Dermis microvascular lymphatic vessel endothelial cell (primary cell): ENCODE measurements at places on chromosomes 16 and 17.

GRCh38 chr17:27579304-27579703 lies 51.7 kb upstream of the LGALS9 start:
- no peak for DNase-seq

- peak; percentile 44 for DNase-seq
Measured at GRCh38 chr17:49703557-49704277, 4.0 kb downstream of the SLC35B1 start.

DNA sequence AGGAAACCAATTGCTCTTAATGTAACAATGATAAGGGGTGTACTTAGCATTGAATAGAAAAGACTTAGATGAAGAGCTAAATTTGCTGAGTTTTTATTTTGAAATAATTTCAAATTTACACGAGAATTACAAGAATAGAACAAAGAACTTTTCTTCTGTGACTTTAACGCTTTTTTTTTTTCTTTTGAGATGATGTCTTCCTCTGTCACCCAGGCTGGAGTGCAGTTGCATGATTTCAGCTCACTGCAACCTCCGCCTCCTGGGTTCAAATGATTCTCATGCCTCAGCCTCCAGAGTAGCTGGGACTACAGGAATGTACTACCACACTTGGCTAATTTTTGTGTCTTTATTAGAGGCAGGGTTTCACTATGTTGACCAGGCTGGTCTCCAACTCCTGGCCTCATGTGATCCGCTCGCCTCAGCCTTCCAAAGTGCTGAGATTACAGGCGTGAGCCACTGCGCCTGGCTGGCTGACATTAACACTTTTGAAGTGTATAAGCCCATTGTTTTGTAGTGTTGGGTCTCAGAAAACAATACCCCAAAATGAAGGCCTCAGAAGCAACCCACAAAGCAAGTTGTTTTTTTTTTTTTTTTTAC lies 2.1 kb downstream of the TEN1 start:
- no peak for DNase-seq

- no peak for DNase-seq
Measured at GRCh38 chr17:40345994-40346764, 18.4 kb downstream of the GJD3 start.

- peak; percentile 95 for DNase-seq
Measured at GRCh38 chr17:48051706-48052486, 3.7 kb downstream of the NFE2L1 start.

DNA sequence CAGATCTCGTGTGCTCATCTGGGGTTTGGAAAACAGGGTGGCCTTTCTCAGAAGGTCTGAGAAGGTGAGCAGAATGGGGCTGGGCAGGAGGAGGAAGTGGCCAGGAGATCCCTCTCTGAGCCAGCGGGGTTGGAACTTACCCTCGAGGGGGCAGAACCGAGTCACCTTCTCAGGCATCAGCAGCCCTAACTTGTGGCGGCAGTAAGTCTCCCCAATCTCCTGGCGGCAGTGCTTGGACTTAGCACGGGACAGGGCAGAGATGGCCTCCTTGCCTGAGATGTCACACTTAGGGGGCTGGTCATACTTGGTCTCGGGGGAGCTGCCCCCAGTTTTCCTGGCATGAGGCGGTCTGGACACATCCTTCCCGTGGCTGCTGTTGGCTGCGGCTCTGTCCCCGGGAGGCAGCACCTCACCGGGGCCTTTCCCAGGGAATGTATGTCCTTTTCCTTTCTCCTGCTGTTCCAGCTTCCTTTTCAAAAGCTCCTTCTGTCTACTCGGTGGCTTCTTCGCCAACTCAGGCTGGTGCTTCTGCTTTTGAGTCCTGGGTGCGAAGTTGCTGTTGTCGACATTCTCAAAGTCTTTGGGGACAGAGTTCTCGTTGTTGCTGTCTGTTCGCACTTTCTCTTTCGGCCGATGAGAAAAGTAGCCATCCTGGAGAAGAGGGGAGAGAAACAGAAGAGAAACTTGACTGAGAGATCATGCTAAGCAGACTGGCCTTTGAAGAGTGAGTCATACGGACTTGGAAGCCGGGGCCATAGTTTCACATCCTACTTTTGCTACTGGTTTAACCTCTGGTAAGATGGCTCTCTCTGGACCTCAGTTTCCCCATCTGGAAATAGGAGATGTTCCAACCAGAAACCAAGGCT lies 211.7 kb downstream of the XYLT1 start:
- no peak for DNase-seq

GRCh38 chr17:30219833-30220232 lies 15.7 kb downstream of the SLC6A4 start:
- peak; percentile 31 for DNase-seq

- no peak for DNase-seq
Measured at GRCh38 chr17:72512649-72513556, 392.1 kb downstream of the SOX9 start.

GRCh38 chr17:79803997-79804855 lies 7.3 kb upstream of the CBX8 start:
- DNase-seq, result no peak

DNA sequence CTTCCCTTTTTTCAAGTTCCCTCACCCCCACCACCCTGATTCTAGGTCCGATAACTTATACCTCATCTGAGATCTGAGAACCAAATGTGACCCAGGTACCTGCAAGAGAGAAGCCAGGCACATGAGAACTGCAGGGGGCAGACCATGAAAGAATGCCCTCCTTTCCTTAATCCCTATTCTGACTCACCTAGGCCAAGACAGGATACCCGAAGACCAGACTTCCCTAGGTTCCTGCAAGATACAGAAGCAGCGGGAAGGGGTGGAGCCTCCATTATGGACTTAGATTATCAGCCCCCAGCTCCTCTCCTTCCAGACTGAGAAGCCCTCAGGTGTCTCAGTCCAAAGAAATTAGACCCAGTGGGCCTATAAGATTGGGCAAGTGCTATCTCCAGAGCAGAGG lies 2.1 kb downstream of the KCNAB3 start:
- no peak for DNase-seq

- DNase-seq, result no peak
Measured at GRCh38 chr17:57732062-57732461, 13.0 kb downstream of the CCDC182 start.

- DNase-seq, result no peak
Measured at GRCh38 chr17:5665164-5665563, 80.9 kb upstream of the NLRP1 start.

- DNase-seq, result no peak
Measured at GRCh38 chr16:29916979-29917378, 9.0 kb downstream of the KCTD13 start.

DNA sequence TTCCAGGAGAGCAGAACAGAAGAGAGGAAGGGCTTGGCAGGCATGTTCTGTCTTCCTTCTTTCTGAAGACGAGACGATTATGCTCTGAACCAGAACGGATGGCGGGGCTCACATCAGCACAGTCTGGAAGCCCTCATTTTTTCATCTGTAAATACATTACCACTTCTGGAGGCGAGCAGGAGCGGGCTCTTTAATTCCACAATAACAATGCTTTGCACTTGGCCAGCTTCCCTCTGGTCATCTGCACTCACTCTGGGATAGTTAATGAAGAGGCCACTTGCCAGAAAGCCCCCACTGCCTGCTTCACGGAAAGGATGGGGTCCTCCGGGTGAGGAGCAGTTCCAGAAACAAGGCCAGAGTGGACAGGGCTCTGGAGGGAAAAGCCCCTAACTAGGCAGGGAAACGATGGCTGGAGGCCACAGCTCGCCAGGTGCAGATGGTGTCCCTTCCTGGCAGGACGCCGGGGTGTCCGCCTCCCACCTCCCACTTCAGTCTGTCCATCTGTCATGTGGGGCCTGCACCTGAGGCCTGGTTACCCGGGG lies 13.1 kb upstream of the BCAR1 start:
- peak; percentile 73 for DNase-seq

- DNase-seq, result no peak
Measured at GRCh38 chr16:2514333-2515179, 804 bp downstream of the ATP6V0C start.

DNA sequence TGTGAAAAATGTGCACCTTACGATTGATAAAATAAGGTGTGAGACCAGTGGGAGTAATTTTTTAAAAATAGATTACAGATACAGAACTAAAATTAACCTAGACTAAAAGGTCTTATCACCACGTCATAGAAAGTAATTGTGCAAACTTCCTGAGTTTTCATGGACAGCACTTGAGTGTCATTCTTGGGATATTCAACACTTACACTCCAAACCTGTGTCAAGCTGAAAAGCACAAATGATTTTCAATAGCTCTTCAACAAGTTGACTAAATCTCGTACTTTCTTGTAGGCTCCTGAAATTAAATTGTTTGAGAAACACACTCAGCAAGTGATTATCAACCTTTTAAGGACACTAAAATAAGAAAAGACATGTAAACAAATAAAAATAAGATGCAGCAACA lies 20.5 kb downstream of the BRCA1 start:
- DNase-seq, result no peak

DNA sequence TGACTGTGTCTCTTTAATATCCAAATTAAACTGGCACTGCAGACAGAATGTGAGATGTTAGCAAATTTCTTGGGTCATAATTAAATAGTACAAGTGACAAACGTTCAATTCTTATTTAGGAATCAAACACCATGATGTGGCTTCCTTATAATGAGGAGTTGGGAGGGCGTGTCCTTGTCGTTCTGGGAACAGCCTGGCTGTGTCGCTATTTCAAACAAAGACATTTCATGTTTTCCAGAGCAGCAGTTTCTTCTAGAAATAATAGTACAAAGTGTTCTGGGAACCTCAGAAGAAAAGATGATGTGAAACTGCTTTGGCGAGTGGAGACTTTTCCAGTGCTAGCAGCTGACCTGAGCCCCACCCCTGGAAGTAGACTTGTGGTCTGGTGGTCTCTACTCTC lies 301.7 kb upstream of the N4BP1 start:
- DNase-seq, result no peak

GRCh38 chr17:72567774-72568173 lies 447.0 kb downstream of the SOX9 start:
- no peak for DNase-seq

- DNase-seq, result no peak
Measured at GRCh38 chr17:77451894-77452852, 311.4 kb downstream of the SEC14L1 start.

- DNase-seq, result no peak
Measured at GRCh38 chr16:79257953-79258490, 342.5 kb downstream of the MAF start.

- peak; percentile 58 for DNase-seq
Measured at GRCh38 chr17:7862692-7863437, 5.1 kb downstream of the CYB5D1 start.

DNA sequence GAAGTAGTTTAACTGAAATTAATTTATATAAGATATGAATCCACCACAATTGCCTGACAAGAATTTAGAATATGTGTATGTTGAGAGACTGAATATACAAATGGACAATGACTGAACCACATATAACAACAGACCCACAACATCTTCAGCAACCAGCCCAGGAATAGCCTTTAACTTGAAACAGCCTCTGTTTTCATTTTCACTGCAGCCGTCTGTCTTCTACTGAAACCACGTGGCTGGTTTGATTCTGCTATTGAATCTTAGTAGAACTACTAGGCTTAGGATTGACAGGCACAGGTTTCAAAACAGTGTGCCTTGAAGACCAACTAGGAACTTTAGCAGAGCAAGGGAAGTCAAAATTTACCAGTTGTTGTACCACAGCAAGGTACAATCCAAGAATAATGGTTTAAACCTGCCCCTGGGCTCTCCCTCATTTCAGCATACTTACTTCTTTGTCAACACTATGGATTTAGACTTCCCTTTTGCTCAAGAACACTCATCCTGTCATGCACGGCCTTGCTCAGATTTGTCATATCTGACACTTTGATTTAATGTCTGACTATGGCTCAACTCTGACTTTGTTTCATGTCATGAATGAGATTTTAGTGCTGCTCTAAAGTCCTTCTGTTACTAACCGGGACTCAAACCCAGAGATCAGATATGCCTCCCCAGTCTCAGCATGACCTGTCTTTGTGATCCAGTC lies 355.0 kb downstream of the KIF2B start:
- DNase-seq, result no peak

DNA sequence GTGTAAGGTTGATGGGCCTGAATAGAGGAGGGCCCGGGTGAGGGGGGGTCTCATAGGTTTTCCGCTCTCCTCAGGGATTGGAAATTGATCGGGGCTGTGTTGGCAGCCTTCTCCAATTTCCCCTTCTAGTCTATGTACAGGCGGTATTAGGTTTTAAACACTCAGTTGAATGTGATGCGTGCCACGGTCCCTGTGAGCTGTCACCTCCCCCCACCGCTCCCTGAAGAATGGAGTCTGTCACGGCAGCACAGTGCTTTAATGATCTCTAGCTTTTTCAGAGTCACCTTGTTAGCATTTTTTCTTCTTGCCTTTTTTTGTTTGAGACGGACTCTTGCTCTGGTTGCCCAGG lies 800 bp downstream of the COX4I1 start:
- DNase-seq, result no peak

- DNase-seq, result no peak
Measured at GRCh38 chr17:73785496-73785895, 141.3 kb upstream of the SDK2 start.

DNA sequence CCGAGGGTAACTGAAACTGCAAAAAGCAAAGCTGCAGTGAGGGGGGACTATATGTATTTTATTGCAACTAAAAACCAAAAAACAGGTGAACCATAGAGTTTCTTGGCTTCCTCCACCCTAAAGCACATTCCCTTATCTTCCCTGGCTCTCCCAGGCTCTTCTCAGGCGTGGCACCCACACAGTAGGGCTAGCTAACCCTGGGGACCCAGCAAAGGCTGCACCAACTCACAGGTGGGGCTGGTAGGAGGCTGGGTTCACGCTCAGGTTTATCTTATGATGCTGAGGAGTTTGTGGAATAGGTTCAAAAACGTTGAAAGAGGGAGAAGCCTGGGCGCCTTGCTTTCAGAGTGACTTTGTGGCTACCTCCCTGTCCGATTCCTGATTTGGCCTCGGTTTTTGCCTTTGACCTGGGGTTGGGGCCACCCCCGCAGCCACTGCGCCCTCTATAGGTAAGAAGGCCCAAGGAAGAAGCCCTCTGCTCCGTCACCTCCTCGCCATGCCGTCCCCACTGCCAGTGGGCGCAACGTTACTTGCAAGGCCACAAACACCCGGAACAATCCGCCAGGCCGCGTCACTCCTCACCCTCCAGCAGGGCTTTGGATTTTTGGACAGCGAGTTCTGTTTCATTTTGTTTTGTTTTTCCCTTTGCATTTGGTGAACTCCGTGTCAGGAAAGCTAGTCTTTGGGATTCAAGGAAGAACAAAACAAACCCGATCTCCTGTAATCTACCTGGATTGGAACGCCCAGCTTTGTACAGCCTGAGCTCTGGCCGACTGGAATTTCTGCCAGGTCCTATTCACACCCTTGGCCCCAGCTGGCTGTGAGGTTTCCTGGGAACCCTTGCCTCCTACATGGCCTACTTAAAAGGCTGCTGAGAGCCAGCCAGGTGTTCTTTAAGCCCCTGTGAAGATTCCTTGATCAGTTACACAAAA lies 60.8 kb downstream of the TBC1D16 start:
- DNase-seq, result no peak

- DNase-seq, result no peak
Measured at GRCh38 chr16:87248714-87249113, 68.5 kb downstream of the C16orf95 start.
